ENCODE measurements at places on chromosomes 2 and 18.

- no peak for DNase-seq
Measured at GRCh38 chr2:20514596-20515269, 67.9 kb downstream of the RHOB start.

GRCh38 chr18:12580630-12581342, 77.1 kb downstream of the SPIRE1 start:
- no peak for DNase-seq

- DNase-seq = no peak
Measured at GRCh38 chr2:71905205-71905604, 242.5 kb downstream of the CYP26B1 start.

GRCh38 chr2:70679259-70679658, 88.7 kb downstream of the ADD2 start:
- no peak for DNase-seq

DNA sequence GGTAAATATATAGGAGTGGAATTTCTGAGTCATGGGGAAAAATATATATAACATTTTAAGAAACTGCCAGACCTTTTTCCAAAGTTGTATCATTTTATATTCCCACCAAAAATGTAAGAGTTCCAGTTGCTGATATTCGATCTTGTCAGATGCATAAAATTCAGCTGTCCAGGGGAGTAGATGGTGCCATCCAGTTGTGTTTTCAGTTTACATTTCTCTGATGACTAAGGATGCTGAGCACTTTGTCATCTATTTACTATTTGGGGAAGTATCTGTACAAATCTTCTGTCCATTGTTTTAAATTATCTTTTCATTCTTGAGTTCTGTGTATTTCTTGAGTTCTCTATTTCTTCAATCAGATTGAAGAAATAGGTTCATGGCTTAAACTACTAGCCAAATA, 126.1 kb downstream of the RTN4 start:
- DNase-seq = no peak

DNA sequence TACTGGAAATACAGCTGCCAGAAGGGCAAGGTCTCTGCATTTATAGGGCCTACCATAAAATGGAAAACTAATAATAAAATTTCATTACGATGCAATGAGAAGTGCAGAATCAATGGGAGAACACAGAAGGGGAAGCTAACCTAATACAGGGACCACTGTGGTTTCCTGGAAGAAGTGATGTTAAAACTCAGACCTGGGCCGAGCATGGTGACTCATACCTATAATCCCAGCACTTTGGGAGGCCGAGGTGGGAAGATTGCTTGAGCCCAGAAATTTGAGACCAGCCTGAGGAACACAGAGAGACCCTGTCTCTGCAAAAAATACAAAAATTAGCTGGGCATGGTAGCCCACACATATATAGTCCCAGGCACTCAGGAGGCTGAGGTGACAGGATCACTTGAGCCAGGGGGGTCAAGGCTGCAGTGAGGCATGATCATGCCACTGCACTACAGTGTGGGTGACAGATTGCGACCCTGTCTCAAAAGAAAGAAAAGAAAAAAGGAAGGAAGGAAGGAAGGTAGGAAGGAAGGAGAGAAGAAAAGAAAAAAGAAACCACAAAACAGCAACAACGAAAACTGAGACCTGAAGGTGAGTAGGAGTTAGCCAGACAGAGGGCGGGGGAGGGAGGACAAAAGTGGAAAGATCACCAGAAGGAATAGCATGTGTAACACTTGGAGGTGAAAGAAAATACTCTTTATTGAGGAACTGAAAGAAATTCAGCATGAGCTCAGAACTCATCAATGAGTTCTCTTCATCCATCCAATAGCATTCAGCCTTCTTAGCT, 58.3 kb upstream of the DTNA start:
- no peak for DNase-seq

DNA sequence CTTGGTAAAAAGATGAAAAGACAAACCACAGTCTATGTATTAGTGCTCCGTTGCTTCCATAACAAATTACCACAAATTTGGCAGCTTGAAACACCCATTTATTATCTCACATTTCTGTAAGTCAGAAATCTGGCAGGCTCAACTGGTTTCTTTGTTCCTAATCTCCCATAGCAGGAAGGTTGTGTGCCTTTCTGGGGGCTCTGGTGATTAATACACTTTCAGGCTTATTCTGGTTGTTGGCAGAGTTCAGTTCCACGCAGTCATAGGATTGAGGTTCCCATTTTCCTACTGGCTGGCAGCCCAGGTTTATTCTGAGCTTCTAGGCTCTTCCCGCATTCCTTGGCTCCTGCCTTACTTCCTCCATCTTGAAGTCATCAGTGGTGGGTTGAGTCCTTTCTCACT, 189.3 kb downstream of the ANAPC1 start:
- no peak for DNase-seq

GRCh38 chr18:39057423-39058064, 1491.9 kb upstream of the CELF4 start:
- no peak for DNase-seq

GRCh38 chr2:68766376-68766845, 31.8 kb downstream of the ARHGAP25 start:
- DNase-seq = no peak

DNA sequence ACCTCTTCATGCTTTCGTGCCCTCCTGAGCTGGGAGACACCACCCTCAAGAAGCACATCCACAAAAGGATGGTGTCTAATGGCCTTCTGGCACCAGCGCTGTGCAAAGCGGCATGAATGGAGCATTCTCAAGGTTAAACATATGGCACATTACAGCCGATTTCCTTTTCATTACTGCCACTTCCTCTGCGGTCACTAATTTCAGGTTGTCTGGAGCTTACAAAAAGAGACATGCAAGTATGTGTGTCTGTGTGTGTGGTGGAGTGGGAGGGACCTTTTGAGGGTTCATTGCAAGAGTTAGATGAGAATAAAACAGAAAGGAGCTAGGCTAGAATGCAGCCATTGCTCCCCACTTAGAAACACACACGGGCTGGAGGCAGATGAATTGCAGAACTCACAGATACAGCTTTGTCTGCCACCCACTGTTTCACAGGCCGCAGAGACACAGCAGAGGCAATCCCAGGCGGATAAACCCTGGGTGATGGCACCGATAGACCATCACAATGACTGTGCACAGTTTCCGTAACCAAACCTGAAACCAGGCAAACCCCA, 76.0 kb downstream of the TGIF1 start:
- DNase-seq = no peak

DNA sequence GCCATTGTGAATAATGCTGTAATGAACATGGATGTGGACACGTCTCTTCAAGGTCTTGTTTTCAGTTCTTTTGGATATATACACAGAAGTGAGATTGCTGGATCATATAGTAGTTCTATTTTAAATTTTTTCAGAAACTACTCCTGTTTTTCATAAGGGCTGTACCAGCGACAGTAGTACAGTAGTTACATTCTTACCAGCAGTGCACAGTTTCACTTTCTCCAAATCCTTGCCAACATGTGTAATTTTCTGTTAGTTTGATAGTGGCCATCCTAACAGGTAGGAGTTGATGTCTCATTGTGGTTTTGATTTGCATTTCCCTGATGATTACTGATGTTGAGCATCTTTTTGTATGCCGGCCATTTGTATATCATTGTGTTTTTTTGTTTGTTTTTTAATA, 81.7 kb downstream of the EPC2 start:
- DNase-seq = no peak

DNA sequence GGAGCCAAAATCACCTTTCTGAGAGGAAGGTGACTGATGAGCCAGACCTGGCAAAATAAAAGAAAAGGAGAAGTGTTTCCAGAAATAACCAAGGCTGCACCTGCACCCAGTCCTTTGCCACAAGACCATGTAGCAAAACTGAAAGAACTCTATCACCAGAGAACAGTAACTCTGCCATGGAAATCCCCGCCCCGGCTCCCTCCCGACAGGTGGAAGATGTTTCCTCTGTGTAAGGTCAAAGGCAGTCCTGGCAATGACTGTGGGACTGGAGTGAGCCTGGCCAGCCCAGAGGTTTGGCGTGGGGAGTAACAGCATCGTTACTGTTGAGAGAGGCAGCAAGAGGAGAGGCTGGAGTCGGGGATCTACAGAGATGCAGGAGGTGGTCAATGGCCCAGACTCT, 42.3 kb downstream of the SPRED2 start:
- DNase-seq = no peak

GRCh38 chr2:128474036-128474955, 155.6 kb upstream of the HS6ST1 start:
- no peak for DNase-seq

GRCh38 chr2:175535631-175536030, 354.1 kb upstream of the ATP5MC3 start:
- no peak for DNase-seq

DNA sequence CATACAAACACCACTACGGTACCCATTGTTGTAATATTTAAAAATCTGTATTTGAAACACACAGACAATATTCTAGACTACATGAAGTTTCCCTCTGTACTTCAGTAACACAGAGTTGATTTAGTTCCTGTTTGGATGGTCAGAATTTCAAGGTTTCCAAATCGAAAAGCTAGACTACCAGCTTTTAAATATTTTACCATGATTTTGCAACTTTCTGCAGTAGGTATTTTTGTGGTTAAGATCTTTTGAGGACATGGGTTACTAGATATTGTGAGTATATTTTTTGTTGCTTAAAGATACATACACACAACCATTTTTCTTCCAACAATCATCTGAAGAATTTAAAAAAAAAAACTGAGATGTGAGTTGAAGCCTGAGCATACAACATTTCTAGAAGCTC, 10.9 kb downstream of the SERPINB5 start:
- DNase-seq = no peak

DNA sequence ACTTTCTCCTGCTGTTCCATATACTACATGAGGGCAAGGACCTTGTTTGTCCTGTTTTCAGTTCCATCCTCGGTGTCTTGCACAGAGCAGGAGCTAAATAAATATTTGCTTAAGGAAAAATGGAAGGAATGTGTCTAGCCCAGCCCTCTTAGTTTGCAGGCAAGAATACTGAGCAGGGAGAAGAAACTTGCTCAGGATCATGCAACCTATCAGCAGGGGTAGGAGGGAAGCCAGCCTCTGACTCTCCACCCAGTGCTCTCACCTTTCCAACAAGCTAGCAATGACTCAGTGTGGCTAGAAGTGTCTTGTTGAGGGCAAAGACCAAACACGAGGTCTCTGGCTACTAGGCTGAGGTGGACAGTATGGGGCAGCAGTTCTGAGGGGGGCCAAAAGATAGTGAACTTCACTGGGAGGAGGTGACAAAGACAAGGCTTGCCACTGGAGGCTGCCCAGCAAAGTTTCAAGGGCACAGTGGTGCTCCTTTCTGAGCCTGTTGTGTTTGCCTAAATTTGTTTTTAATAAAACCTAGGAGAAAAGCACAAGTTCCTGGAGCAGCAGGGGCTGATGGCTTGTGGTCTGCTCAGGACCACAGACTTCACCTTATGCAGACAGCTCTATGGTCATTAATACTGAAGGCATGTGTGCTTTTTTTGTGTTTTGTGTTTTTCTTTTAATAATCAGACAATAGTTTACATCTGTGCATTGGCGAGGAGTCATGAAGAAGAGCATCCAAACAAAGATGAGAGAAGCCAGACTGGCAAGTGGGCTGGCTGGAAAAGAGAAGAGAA, 49.1 kb upstream of the CTAGE1 start:
- DNase-seq = no peak

GRCh38 chr2:28394331-28394877, 1.7 kb downstream of the FOSL2 start:
- DNase-seq = no peak

DNA sequence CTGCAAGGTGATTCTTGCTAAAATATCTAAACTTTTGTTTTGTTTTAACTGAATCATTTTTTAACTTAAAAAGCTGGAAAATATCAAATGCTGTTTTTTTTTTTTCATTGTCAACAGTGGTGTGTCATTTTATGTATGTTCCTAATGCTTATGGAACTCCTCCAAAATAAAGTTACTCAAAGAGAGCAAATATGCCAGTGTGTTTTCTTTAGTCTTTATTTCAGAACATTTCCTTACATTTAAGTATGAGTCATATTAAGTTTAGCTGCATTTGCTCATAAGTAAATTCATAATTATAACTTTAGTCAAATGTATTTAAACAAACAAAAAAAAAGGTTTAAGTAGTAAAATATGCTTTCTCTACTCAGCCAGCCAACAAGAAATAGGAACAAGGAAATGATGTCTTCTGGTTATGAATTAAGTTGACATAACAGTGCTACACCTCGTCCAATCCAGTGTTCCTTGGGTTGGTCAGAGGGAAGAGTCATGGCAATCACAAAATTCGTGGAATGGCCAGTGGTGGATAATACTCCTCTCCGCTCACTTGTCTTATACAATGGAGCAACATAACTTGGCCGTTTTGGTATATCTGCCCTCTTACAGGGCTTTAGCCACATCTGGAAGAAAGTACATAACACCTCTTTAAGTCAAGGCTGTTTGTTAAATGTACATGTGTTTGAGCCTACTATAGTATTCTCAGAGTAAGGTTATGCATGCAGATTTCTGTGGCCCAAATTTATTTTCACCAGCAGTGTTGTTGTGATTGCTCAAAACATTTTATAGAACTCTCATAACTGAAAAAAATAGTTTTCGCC, 80.7 kb downstream of the SLC39A10 start:
- DNase-seq = no peak

DNA sequence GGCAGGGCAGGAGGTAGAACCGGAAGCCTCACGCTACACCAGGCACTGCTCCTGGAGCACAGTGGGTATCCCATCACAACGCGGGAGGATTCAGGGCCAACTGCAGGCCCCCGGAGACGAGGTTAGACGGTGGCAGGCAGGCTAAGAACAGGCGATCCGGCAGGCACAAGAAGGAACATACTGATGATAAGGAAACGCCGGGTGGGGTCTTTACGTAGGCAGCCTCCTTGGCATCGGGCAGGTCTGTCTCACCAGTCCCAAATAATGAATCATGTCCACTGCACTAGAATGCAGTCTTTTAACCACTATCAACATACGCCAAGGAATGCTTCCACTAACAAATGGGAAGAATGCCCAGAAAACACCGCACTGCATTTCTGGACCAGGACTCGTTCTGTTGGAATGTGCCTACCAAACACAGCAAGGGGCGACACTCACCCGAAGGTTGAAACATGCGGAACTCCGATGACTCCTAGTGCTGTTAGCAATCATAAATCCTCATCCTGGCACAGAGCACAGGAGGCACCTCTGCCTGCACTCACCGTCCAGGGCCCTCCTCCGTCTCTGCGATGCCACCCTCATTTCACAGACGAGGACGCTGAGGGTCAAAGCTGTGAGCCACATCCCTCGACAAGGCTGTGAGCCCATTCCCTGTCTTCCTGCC, 35.2 kb downstream of the ZNF516 start:
- no peak for DNase-seq

- no peak for DNase-seq
Measured at GRCh38 chr2:196473617-196474016, 165.9 kb upstream of the CCDC150 start.

DNA sequence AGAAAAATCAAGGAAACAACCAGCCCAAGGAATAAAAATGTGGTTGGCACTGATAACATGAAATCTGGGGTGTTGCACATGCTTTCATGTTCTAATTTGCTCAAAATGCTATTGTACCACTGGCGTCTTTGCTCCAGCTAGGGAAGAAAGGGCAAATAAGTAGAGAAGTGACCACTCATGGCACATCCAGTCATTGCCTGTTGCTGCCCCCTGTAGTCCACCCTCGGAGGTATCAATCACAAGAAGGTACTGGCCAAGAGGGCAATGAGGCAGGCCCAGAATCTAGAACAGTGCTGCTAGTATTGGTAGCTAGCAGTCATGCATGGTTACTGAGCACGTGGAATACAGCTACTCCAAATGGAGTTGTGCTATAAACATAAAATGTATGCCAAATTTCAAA, 213.4 kb downstream of the CDCA7 start:
- no peak for DNase-seq
